ENCODE measurements at places on chromosomes 2 and 18.

DNA sequence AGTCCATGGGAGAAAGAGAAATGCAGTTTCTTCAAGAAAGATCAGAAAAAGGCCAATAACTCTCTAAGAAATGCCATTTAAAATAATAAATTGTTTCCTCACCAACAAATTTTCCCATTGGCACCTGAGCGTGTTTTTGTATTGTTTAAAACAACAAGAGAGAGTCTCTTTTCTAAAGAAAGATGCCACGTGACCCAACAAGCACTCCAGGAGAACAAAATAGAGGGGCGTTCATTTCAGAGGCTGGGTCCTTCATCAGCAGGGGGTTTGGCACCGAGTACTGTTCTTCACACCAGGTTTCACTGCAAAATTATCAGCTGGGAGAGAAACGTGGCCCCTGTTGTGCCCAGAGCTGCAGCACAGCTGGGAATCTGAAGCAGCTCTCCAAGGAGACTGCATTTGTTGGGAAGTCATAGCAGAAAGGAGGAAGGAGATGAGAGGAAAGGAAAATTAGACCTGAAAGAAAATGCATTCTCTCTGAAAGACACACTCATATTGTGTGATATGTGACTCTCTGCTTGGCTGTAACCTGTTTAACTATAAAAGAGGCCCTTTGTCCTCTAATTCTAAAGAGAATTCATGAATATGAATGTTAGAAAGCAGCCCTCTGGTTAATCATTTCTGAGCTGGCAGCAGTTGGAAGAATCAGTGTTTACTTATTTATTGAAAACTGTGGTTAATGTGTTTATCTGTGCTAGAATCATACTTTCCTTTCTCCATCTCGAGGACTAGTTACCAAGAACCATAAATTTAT, 205.3 kb upstream of the CDH20 start:
- no peak for DNase-seq

DNA sequence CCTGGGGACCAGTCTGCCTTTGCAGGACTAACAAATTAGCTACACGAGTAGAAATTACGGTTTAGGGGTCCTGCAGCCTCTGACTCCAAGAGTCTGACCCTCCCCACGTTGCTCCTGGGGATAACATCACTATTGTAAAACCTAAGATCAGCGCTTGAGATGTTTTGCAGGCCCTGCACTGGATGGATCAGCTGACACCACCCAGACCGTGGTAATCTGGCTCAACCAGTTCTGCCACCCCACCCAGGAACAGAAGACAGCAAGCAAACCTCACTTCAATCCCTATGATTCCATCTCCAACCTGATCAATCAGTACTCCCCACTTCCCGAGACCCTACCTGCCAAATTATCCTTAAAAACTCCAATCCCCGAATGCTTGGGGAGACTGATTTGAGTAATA, 31.7 kb downstream of the NGEF start:
- DNase-seq = no peak

DNA sequence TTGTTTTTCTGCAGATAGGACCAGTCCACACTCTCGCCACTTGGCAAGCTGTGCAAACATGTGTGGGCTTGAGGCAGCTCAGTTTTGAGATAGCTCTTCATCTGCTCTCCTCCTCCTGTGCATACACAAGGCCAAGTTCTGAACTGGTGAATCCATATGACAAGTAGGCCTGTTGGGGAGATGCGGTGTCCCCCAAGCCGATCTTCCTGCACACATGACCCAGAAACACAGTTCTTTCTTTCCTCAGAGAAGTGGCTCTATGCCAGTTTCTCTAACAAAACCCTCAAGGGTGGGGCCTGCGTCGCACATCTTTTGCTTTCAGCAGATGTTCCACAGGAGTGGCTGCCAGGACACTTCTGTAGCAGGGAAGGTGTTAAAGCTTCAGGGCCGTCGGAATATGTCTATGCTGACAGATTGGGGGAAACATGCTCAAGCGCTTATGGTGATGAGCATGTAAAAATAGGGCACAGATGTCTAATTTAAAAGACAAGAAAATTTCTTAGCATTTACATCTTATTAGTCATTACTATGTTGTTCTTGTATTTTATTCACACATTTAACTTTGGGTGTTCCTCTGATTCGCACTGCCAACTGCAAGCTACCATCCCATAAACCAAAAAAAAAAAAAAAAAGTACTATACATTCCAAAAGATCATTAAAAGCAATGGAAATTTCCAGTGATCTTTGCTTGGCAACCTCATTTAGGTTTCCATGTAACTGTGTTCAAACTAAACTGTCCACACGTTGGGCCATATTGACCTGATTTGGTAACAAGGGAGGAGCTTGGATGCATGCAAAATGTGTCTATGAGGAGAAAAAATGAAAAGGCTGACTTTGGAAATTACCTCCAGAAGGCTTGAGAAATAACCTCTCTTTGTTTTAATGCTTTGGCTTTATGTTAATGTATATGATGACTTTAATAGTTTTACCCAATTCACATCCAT, 1055.5 kb upstream of the KLHL29 start:
- peak; percentile 84 for DNase-seq

- no peak for DNase-seq
Observed at GRCh38 chr2:3264010-3264744, 113.4 kb downstream of the EIPR1 start.

DNA sequence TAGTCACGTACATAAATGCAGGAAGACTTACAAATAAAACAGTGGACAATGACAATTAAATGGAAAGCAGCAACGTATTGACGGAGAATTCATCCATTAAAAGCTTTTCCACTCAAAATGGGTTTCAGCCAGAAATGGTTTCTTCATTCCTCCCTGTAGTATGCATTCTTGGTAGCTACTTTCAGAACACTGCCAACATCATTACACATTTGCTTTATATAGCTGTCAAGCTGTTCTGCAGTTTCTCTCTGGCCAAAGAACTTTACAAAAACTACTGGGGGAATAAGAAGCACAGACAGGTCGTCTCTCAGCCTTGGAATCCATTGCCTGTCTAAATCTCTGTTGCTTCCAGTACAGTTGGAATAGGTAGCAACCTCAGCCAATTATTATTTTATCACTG, 84.1 kb upstream of the NCKAP5 start:
- no peak for DNase-seq

DNA sequence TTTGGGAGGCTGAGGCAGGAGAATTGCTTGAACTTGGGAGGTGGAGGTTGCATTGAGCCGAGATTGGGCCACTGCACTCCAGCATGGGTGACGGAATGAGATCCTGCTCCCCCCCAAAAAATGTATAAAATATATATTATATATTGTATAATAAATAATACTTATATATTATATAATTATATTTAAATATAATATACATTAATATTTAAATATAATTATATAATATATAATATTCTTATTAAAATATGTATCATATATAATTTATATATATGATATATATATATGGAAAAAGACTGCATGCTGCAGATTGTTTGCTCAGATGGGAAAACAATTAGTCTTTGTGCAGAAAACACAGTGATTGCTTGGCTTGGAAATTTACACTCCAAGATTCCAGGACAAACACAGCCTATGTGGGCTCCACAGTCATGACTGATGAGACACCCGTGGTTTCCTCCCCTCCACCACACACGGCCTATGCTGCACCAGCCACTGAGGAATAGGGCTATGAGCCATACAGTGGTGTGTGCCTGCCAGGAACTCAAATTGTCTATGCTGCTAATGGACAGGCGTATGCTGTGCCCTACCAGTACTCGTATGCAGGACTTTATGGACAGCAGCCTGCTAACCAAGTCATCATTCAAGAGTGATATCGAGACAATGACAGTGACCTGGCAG, 30.0 kb downstream of the PMAIP1 start:
- DNase-seq = no peak

DNA sequence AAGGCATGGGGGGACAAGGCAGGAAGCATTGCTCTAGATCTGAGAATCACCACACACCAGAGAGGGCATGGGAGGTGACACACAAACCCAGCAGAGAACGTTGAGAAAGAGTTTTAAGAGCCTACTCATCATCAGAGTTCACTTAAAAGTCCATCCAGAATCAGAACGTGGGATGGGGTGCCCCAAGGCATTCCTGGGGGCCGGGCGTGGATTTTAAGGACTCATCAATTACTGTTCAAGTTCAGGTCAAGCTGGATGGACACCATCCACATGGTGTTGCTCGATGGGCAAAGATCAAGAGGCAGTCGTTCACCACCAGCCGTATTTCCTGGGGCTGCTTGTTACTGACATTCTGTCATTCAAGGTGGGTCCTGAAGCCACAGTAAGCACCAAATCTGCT, 34.9 kb downstream of the BCL11A start:
- DNase-seq = no peak

DNA sequence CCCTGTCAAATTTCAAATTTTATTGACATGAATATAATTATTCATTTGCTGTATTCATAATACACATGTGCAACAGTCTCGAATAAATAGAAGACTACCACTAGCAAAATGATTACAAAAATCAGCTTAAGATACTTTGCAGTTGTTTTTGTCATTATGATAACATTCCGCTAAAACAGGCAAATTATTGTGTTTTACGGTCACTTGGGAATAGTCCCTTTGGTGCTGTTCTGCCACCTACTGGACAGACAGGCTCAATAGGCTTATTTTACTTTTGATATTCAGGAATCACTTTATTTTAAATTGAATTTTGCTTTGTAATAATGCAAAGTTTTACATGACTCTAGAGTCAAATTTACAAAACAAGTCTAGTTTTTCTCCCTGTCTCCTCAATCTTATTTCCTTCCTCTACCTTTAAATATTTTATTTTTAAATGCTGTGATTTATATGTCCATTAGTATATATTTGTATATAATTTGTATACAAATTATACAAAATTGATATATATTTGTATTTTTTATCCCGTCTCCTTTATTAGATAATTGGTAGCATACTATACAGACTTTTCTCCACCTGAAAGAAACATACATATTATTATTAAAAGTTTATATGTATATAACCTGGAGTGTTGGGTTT, 456.3 kb downstream of the DLGAP1 start:
- no peak for DNase-seq

GRCh38 chr2:222652491-222653255, 3.2 kb downstream of the FARSB start:
- DNase-seq = no peak

- no peak for DNase-seq
Observed at GRCh38 chr2:113225263-113226259, 51.8 kb downstream of the PSD4 start.

DNA sequence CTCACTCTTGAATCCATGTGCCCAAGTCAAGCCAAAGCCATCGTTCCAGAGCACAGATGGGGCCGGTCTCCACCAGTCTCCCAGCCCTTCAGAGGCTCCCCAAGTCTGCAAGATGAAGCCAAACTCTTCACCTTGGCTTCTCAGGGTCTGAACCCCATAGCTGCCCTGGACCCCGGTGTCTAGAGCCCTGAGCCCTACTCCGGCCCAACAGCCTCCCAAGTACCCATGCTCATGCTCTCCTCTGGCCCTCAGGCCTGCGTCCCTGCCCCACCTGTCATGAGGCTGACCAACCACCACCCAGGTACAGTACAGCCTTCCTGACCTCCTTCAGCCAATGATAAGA, 46.0 kb downstream of the ZNF516 start:
- no peak for DNase-seq

GRCh38 chr2:42339191-42339912, 21.7 kb downstream of the COX7A2L start:
- peak; percentile 27 for DNase-seq

DNA sequence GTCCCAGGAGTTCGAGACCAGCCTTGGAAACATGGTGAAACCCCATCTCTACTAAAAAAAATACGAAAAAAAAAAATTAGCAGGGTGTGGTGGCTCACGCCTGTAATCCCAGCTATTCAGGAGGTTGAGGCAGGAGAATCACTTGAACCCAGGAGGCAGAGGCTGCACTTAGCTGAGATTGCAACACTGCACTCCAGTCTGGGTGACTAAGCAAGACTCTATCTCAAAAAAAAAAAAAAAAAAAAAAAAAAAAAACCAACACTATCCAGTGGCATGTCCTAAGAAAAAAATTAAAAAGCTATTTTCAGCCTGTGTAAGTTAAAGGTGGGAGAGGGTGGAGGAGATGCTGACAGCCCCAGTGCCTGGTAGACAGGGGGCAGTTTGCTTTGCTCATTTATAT, 32.2 kb upstream of the REL start:
- DNase-seq = no peak

DNA sequence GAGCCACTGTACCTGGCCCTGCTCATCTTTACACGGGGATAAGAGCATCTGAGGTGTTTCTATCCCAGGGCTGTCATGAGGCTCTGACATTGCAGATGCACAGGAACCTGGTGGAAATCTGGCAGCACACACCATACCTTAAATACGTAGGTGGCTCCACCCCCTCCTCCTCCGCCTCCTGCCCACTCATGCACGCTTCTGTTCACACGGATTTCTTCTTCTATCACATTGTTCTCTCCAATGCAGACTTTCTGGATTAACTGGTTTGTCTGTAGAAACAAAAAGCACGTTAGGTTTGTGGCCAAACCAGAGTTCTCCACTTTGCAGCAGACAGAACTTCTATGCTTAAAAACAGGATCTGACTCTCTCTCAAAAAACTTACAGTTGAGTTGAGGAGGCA, 118.2 kb downstream of the CLIP4 start:
- no peak for DNase-seq

DNA sequence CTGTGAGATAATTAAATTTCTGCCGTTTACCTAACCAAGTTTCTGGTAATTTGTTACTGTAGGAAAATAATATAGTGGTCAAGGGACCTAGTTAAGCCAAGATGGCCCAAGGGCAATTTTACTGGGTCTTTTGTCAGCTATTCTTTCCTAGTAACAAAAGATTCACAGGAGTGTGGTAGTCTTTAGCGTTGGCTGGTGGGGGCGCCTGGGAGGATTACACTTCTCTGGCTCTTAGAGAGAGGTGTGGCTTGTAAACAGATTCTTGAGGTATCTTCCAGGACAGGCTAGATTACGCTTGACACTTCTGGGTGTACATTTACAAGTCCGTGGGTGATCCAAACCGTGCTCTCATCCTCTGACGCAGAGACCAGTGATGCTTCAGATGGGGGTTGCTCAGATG, 3.3 kb upstream of the ACOXL start:
- no peak for DNase-seq

GRCh38 chr2:159538801-159539200, 77.5 kb downstream of the BAZ2B start:
- DNase-seq = no peak

- DNase-seq = no peak
Observed at GRCh38 chr2:178943745-178944144, 106.2 kb downstream of the CCDC141 start.

DNA sequence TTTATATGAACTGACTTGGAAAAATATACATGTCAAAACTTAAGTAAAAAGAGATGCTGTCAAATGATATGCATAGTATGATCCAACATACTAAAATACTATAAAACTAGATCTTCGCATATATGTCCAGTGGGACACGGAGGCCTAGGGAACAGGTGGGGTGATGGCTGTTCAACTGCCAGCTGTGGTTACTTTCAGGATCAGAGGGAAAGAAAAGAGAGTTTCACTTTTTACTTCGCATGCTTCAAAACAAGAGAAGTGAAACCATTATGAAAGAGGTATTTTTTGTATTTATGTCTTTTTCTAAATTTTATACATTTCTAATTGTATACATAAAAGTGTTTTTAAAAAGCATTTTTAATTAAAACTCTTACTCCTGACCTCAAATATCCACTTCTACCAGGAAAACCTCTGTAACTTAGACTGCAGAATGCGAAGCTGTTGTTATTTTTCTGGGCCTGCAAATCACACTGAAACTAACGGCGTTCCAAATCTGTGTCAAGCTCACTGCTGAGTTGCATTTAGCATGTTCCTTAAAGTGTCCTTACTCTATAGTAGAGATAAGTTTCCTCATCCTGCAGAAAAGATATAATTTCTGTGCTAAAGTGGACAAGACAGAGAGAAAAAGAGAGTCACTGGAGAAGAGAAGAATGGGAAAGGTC, 97.8 kb upstream of the SLC35G4 start:
- DNase-seq = no peak

- DNase-seq = no peak
Observed at GRCh38 chr2:230950874-230951339, 25.9 kb upstream of the GPR55 start.
